Purkinje cell (primary cell): ENCODE measurements at places on chromosomes 2 and 18. TPM values are rescaled to one million over a fixed set of nuclear protein-coding genes. Genes with fewer than 3 reads are reported as not detected.

Gene ATP6V1B1
- not detected in 2 replicates for polyA plus RNA-seq

Gene EFEMP1
- polyA plus RNA-seq, result 18.0 and 28.9 TPM in 2 replicates

Gene CCDC85A
- polyA plus RNA-seq, result 0.19 and 0.21 TPM in 2 replicates

Gene TUBA3D
- polyA plus RNA-seq, result 2.8 TPM in 1 of 2 replicates, not detected in the other

Gene MFSD2B
- polyA plus RNA-seq, result not detected in 2 replicates

Gene LAMA1
- 0.50 TPM in 1 of 2 replicates, not detected in the other for polyA plus RNA-seq

Gene ALPG
- not detected in 2 replicates for polyA plus RNA-seq

Gene CYP1B1
- 1.1 TPM in 1 of 2 replicates, not detected in the other for polyA plus RNA-seq

Gene ALLC
- 0.78 and 1.5 TPM in 2 replicates for polyA plus RNA-seq

Gene DHRS9
- polyA plus RNA-seq, result not detected in 2 replicates

Gene HOXD4
- not detected in 2 replicates for polyA plus RNA-seq

Gene ZNF892
- 1.2 and 2.1 TPM in 2 replicates for polyA plus RNA-seq

Gene RTKN
- not detected in 2 replicates for polyA plus RNA-seq

Gene GDF7
- polyA plus RNA-seq, result not detected in 2 replicates

Gene ARHGEF33
- polyA plus RNA-seq, result 130 and 144 TPM in 2 replicates

Gene NPPC
- polyA plus RNA-seq, result 86.3 and 128 TPM in 2 replicates

Gene IL1RN
- polyA plus RNA-seq, result not detected in 2 replicates

Gene CTAGE1
- not detected in 2 replicates for polyA plus RNA-seq

Gene FNDC4
- 4.4 and 5.1 TPM in 2 replicates for polyA plus RNA-seq

Gene ORC2
- 4.7 and 6.4 TPM in 2 replicates for polyA plus RNA-seq

Gene ASIC4
- not detected in 2 replicates for polyA plus RNA-seq

Gene FIGN
- 11.4 TPM in 2 replicates for polyA plus RNA-seq

Gene FBXO36
- polyA plus RNA-seq, result 6.3 and 8.7 TPM in 2 replicates

Gene GALNT14
- 18.8 TPM in 1 of 2 replicates, not detected in the other for polyA plus RNA-seq

Gene NTSR2
- 1.7 and 3.4 TPM in 2 replicates for polyA plus RNA-seq

Gene CNGA3
- polyA plus RNA-seq, result not detected in 2 replicates

Gene ARMC9
- polyA plus RNA-seq, result 10.5 and 13.6 TPM in 2 replicates

Gene TET3
- 0.27 and 0.82 TPM in 2 replicates for polyA plus RNA-seq

Gene HTR2B
- 0.34 and 0.90 TPM in 2 replicates for polyA plus RNA-seq

Gene CAMKMT
- polyA plus RNA-seq, result 10.5 and 18.5 TPM in 2 replicates

Gene KCNF1
- 0.24 and 3.4 TPM in 2 replicates for polyA plus RNA-seq

Gene KCNG2
- not detected in 2 replicates for polyA plus RNA-seq

Gene VIT
- polyA plus RNA-seq, result 6.9 TPM in 2 replicates

Gene B3GNT7
- polyA plus RNA-seq, result not detected in 2 replicates

Gene CLEC4F
- not detected in 2 replicates for polyA plus RNA-seq

Gene PTPN4
- 116 and 123 TPM in 2 replicates for polyA plus RNA-seq

Gene CYS1
- polyA plus RNA-seq, result 0.22 and 1.0 TPM in 2 replicates

Gene FEV
- polyA plus RNA-seq, result not detected in 2 replicates

Gene CDH19
- polyA plus RNA-seq, result 0.13 TPM in 1 of 2 replicates, not detected in the other

Gene CKAP2L
- 3.7 TPM in 1 of 2 replicates, not detected in the other for polyA plus RNA-seq

Gene NAT8
- 2.2 TPM in 1 of 2 replicates, not detected in the other for polyA plus RNA-seq

Gene RFTN2
- polyA plus RNA-seq, result 13.5 and 21.6 TPM in 2 replicates

Gene UGT1A10
- polyA plus RNA-seq, result not detected in 2 replicates

Gene CCL20
- polyA plus RNA-seq, result not detected in 2 replicates

Gene CLIP4
- 30.5 and 34.1 TPM in 2 replicates for polyA plus RNA-seq

Gene UGT1A8
- not detected in 2 replicates for polyA plus RNA-seq

Gene CMPK2
- not detected in 2 replicates for polyA plus RNA-seq

Gene MC5R
- not detected in 2 replicates for polyA plus RNA-seq

Gene KCNE4
- not detected in 2 replicates for polyA plus RNA-seq

Gene SKOR2
- 10.3 and 17.7 TPM in 2 replicates for polyA plus RNA-seq

Gene KIF5C
- 119 and 124 TPM in 2 replicates for polyA plus RNA-seq

Gene TUBA3E
- polyA plus RNA-seq, result 0.20 TPM in 1 of 2 replicates, not detected in the other

Gene SNORC
- 3.8 and 6.2 TPM in 2 replicates for polyA plus RNA-seq

Gene TUBA4A
- polyA plus RNA-seq, result 297 and 356 TPM in 2 replicates

Gene SH2D6
- polyA plus RNA-seq, result not detected in 2 replicates
